Left ventricle myocardium inferior (tissue), 1 donor: ENCODE measurements at places on chromosomes 1 and 21.

- DNase-seq = no peak
Measured at GRCh38 chr1:27526569-27527222, 36.7 kb upstream of the WASF2 start.

DNA sequence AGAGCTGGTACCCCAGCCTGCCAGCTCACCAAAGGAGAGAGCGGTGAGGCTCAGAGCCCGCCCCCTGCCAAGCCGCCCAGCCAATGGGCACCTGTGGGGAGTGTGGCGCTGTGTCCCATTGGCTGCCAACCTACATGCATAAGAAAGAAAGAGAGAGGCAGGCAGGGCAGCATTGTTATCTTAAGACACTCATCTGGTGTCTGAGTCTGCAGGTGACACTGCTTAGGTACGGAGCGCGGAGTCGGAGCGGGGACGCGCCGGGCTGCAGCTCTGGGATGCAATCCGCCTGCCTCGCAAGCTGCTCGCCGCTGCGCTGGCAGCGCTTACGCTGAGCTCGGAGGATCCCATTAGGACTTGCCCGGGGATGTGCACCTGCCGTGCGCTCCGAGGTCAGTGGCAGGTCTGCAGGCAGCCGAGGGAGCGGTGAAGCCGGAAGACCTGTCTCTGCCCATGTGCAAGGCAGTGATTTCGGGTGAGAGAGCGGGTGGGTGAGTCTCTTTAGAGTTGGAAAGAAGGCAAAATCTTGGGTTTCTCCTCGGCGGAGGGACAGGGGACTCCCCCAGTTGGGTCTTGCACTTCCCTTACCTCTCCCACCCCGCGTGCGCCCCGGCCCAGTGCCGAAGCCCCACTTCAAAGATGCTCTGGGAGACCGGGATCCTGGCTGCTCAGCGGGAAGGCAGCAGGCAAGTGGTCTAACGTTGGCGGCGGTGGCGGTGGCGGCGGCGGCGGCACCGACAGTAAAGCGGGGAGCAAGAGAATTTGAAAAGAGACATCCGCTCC, at the start of gene BRINP2:
Gene BRINP2, plus strand, starts transcription at position 203 of the 780 bp plus-strand sequence. CDS start 58,919 bp downstream, outside the sequence.
- peak; percentile 47 for DNase-seq

GRCh38 chr1:239239529-239239928, 146.8 kb upstream of the CHRM3 start:
- DNase-seq = no peak

- DNase-seq = no peak
Measured at GRCh38 chr1:176786274-176786673, 323.3 kb downstream of the PAPPA2 start.

- DNase-seq = no peak
Measured at GRCh38 chr1:233737341-233737740, 123.4 kb downstream of the KCNK1 start.

DNA sequence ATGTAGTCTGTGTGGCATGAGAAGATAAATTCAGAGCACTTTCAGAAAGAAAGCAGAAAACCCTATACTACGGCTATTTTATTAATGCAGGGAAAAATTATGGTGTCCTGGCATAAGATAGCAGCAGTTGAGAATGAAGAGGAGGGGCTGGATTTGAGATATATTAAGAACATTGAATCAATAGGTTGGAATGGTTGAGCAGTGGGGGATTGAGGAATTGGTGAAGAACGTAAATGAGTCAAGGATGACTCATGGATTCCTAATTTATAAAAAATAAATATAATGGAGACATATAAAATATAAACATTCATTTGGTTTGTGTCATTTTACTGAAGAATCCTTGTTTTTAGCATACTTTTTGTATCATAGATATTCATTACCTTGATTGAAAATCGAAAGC, 234.3 kb upstream of the ADAMTS5 start:
- DNase-seq = no peak

GRCh38 chr1:182884872-182885271, 45.7 kb downstream of the DHX9 start:
- no peak for DNase-seq

DNA sequence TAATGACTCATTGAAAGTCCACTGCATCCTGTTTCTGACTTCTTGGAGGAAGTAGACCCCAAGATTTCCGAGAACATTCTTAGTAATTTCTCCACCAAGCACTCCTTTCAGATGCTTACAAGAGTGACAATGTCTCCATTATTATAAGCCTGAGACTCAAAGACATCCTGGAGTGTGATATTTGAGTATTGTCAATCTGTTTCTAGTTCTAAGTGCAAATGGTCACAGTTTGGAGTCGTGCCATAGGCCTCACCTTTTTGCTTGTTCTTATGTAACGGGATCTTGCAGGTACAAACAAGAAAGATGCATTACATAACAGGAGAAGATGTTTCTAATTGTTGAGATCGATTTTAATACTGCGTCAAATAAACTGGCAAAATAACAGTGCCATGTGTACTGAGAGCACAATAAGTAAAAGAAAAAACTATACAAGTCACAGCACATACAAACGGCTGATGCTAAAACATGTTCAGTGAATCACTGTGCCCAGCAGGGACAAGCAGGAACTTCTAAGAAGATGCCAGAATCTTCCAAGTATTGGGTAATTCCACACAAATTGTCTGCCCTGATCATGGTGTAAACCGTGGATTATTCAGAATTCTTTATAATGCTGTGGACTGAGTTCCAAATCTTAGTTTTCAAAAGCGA, 54.1 kb downstream of the CD2 start:
- DNase-seq = no peak

GRCh38 chr21:25822981-25823380, 88.2 kb downstream of the GABPA start:
- no peak for DNase-seq

GRCh38 chr1:47766832-47767740, 230.1 kb downstream of the TRABD2B start:
- no peak for DNase-seq

GRCh38 chr1:39575191-39576015, 1.2 kb downstream of the PABPC4 start:
- DNase-seq = peak; percentile 60
